Progenitor cell of endocrine pancreas (in vitro differentiated cells): ENCODE measurements at places on chromosomes 2 and 18.

DNA sequence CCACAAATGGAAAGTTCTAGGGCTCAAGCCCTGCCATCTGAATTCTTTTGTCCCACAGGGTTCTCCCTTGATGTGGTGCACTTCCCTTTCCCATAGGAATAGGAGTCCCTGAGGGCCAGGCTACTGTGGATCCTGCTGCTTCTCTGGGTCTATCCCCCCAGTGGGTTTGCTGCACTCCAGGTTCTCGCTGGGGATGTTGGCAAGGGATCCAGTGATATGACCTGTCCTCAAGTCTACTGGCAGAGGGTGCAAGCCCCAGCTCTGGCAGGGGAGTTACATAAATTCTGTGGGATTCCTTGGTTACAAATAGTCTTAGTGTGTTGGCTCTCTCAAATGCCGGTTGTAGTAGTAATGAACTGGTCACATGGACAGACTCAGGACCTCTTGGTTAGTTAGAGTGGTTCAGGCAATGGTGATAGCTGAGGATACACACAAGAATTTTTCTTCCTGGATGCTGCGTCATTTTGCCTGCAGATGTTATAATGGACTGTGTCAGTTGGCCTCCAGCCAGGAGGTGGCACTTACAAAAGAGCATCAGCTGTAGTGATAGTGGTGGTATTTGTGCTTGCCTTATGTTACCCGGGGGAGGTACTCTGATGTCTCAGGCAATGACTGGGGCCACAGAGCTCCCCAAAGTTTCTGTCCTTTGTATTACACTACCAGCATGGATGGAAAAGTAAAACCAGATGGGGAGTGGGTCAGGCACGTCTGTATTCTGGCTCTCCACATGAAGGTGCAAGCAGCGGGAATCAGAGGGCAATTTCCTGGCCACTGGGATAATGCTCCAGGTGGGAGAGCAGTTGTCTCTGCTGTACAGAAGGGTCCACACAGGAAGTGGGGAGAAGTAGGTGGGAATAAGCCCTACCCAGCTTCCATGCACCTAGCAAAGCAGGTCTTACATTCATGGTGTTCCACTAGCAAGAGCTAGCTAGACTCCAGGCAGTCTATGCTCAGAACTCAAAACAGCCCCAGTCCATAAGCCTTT, 267.9 kb downstream of the SOX11 start:
- H3K4me3 ChIP-seq: no peak overlapping the region
- H3K27me3 ChIP-seq: no peaks in the 10 kb centered on the region
- peaks cover 5% of the 10 kb centered on the region for H3K4me1 ChIP-seq
- H3K36me3 ChIP-seq: no peaks in the 10 kb centered on the region

GRCh38 chr2:29129586-29130281, 14.5 kb downstream of the CLIP4 start:
- no peak overlapping the region for H3K4me3 ChIP-seq
- H3K27ac ChIP-seq: peak overlapping the region; percentile 83
- H3K4me1 ChIP-seq: peaks cover 20% of the 10 kb centered on the region

DNA sequence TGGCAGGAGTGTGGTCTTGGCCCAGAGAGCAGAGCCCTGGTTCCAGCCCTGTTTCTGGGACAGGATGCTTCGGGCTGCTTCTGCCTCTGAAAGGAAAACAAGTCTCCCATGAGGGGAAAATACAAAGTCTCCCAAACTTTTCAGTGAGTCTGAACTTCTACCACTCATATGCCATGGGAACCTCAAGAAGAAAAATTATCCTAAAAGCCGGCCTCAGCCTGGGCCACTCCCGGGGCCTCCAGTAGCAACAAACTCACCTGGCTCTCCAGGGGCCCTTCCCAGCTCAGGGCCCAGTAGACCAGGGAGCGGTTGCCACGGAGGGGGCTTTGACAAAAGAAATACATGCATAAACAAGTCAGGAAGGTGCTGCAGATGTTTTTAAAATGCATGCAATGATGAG, 289.2 kb upstream of the HDAC4 start:
- no peak overlapping the region for H3K4me3 ChIP-seq
- H3K36me3 ChIP-seq: no peaks in the 10 kb centered on the region
- peaks cover 16% of the 10 kb centered on the region for H3K27me3 ChIP-seq
- no peak for DNase-seq

- H3K4me1 ChIP-seq: no peaks in the 10 kb centered on the region
- no peak for DNase-seq
- no peak overlapping the region for H3K4me3 ChIP-seq
- no peaks in the 10 kb centered on the region for H3K36me3 ChIP-seq
Observed at GRCh38 chr2:120969613-120970355, 234.1 kb downstream of the GLI2 start.

- H3K27ac ChIP-seq: no peak overlapping the region
- no peak overlapping the region for H3K4me3 ChIP-seq
- H3K4me1 ChIP-seq: peaks cover 6% of the 10 kb centered on the region
Observed at GRCh38 chr18:56139792-56140254, 498.6 kb downstream of the TXNL1 start.

DNA sequence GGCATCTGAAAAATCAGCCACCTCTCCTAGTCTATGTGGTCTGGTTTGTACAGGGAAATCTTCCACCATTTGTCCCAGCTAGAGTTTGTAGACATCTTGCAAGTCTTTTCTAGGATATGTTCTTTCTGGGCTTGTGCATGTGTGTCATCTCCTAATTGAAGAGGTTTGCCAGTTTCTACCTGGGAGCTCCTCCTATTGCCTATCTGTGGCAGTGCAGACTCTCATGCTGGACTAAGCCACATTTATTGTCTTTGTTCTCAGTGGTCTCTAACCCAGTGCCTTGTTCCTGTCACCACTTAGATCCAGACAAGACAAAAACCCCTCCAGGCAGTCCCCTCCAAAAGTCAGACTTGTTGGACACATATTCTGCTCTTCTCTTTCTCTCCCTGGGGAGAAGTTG, 72.0 kb upstream of the MRPS9 start:
- no peak overlapping the region for H3K27ac ChIP-seq
- DNase-seq: no peak
- no peak overlapping the region for H3K4me3 ChIP-seq
- no peaks in the 10 kb centered on the region for H3K36me3 ChIP-seq
- no peaks in the 10 kb centered on the region for H3K4me1 ChIP-seq

DNA sequence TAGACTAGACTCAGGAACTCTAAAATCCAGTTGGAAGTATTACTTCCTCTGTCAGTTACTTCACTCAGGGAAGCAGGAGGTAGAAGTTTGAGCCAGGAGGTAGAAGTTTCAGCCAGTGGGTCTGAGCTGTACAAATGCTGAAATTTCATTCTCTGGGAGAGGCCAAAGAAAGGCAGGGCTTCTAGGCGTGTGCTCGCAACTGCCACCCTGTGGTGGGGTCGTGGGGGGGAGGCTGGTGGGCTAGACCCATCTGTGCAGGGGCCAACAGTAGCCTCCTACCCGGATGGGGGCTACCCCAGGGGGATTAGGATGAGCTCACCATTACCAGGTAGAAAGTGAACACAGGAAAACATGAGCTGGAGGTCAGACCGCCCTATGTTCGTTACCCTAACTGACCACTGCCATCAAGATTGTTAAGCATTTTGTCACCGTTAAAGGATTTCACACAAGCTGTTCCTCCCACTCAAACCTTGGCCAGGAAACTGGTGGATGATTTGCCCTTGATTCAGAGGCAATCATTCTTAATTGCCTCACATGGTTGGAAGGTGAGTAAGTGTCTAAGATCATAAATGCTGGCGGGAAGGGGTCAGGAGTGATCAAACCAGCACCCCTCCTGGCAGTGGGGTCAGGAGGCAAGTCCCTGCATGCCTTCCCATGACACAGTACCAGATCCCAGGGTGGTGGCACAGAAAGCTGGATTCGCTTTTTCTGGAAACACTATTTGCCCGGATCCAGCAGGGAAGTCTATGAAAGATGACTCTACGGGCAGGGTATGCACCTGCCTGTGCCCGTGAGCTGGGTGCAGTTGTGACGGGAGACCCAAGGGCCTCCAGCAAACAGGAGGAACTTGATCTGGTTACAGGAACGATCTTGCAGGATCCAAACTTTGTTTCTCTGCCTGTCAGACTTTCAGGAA, 5.2 kb upstream of the FHL2 start:
- no peaks in the 10 kb centered on the region for H3K36me3 ChIP-seq
- H3K27me3 ChIP-seq: peaks cover 56% of the 10 kb centered on the region
- H3K4me3 ChIP-seq: no peak overlapping the region
- no peak for DNase-seq

DNA sequence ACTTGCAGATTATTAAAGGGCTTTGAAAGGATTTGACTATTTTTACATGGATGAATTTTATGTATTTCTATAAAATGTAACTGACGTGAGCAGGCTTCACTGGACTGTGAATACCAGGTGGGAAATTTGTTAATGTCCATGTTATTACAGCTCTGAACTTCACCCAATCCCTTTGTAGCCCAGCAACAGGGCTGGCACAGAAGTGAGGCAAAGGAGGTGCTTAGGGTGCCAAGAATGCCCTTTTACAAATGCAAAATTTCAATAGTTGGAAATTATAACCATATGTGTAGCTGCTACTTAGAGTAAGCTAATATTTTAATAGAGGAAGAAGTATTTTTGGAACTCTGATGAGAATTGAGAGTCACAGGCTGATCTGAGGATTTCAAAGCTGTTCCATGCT, 53.7 kb upstream of the FAM98A start:
- no peaks in the 10 kb centered on the region for H3K27me3 ChIP-seq
- no peak overlapping the region for H3K4me3 ChIP-seq
- no peak for DNase-seq
- H3K27ac ChIP-seq: no peak overlapping the region
- no peaks in the 10 kb centered on the region for H3K4me1 ChIP-seq

- peaks cover 24% of the 10 kb centered on the region for H3K4me1 ChIP-seq
- no peak overlapping the region for H3K4me3 ChIP-seq
- H3K27ac ChIP-seq: peak overlapping the region; percentile 65
- DNase-seq: no peak
- peaks cover 2% of the 10 kb centered on the region for H3K36me3 ChIP-seq
Observed at GRCh38 chr2:122105877-122106206, 350.4 kb downstream of the TSN start.

- H3K4me3 ChIP-seq: no peak overlapping the region
- no peaks in the 10 kb centered on the region for H3K27me3 ChIP-seq
- no peak overlapping the region for H3K27ac ChIP-seq
- H3K36me3 ChIP-seq: peaks cover 16% of the 10 kb centered on the region
Observed at GRCh38 chr2:42742740-42743658, 20.9 kb downstream of the OXER1 start.

GRCh38 chr2:61423714-61424113, 47.2 kb downstream of the USP34 start:
- H3K4me1 ChIP-seq: peaks cover 18% of the 10 kb centered on the region
- H3K4me3 ChIP-seq: no peak overlapping the region
- H3K27me3 ChIP-seq: no peaks in the 10 kb centered on the region

- no peak overlapping the region for H3K27ac ChIP-seq
- DNase-seq: no peak
- H3K4me3 ChIP-seq: no peak overlapping the region
- peaks cover 3% of the 10 kb centered on the region for H3K4me1 ChIP-seq
Observed at GRCh38 chr2:26915316-26915715, 55.1 kb upstream of the MAPRE3 start.

- peak overlapping the region; percentile 54 for H3K27ac ChIP-seq
- no peak for DNase-seq
- no peak overlapping the region for H3K4me3 ChIP-seq
- no peaks in the 10 kb centered on the region for H3K36me3 ChIP-seq
Observed at GRCh38 chr2:168663993-168664392, 138.4 kb upstream of the NOSTRIN start.

- DNase-seq: no peak
- no peaks in the 10 kb centered on the region for H3K27me3 ChIP-seq
- H3K4me3 ChIP-seq: no peak overlapping the region
Observed at GRCh38 chr2:199932312-199932855, 21.3 kb downstream of the C2orf69 start.

DNA sequence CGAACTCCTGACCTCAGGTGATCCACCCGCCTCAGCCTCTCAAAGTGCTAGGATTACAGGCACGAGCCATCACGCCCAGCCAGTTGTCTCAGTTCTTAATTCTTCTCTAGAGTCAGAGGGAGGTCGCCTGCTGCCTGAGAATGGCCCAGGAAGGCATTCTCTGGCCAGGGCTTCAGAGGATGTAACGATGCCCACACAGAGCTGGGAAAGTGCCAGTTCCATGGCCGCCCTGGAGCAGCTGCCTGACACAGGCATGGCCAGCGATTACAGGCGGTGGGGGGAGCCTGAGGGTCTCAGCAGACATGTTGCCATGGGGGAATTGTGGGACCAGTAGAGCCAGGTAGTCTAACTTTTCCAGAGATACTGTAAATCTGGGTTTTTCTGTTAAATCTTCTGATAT, 25.6 kb upstream of the DNMT3A start:
- no peak for DNase-seq
- no peaks in the 10 kb centered on the region for H3K36me3 ChIP-seq
- H3K27ac ChIP-seq: no peak overlapping the region
- no peak overlapping the region for H3K4me3 ChIP-seq

- no peak overlapping the region for H3K27ac ChIP-seq
- no peaks in the 10 kb centered on the region for H3K36me3 ChIP-seq
- no peak overlapping the region for H3K4me3 ChIP-seq
- peaks cover 18% of the 10 kb centered on the region for H3K27me3 ChIP-seq
Observed at GRCh38 chr18:77650799-77651385, 401.2 kb downstream of the GALR1 start.

- H3K27ac ChIP-seq: no peak overlapping the region
- no peak for DNase-seq
- no peaks in the 10 kb centered on the region for H3K27me3 ChIP-seq
- no peak overlapping the region for H3K4me3 ChIP-seq
Observed at GRCh38 chr2:205107810-205108209, 562.5 kb downstream of the PARD3B start.

DNA sequence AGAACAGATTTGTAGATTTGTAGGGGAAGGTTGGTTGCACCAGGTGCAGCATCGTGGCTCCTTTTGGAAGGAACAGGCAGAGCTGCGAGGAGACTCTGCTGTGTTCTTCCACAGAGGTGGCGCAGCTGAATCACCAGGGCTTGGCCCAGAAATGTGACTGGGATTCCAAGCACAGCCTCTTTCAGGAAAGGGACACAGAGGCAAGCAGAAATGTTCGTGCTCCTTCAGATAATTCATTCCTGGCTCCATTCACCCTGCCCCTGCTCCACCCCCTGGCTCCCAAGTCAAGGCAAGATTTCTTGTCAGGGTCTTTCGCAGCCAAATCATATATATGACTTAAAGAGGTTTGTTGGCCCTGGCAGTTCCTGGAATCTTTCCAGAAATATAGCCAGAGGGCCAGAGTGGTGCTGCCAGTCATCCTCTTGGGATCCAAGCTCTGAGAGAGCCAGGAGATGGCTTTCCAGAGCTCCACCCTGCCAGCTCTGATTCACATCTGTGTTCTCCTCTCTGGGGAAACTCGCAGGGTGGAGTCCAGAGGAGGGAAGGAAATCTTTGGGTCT, 203.9 kb upstream of the TANK start:
- H3K27me3 ChIP-seq: no peaks in the 10 kb centered on the region
- H3K36me3 ChIP-seq: no peaks in the 10 kb centered on the region
- H3K27ac ChIP-seq: no peak overlapping the region
- H3K4me3 ChIP-seq: no peak overlapping the region
- H3K4me1 ChIP-seq: no peaks in the 10 kb centered on the region

GRCh38 chr2:216934151-216934550, 74.3 kb upstream of the TNP1 start:
- no peak overlapping the region for H3K4me3 ChIP-seq
- H3K36me3 ChIP-seq: no peaks in the 10 kb centered on the region
- H3K4me1 ChIP-seq: peaks cover 4% of the 10 kb centered on the region
- no peak for DNase-seq
